ENCODE measurements at places on chromosomes 12 and 14. TPM values are rescaled to one million over a fixed set of nuclear protein-coding genes. Genes with fewer than 3 reads are reported as not detected.

GRCh38 chr12:24960222-24960855 lies 11.4 kb upstream of the BCAT1 start:
- H3K27ac ChIP-seq = no peak overlapping the region
- peaks cover 12% of the 10 kb centered on the region for H3K27me3 ChIP-seq
- no peak overlapping the region for H3K4me3 ChIP-seq
- DNase-seq = no peak
- peaks cover 7% of the 10 kb centered on the region for H3K36me3 ChIP-seq

DNA sequence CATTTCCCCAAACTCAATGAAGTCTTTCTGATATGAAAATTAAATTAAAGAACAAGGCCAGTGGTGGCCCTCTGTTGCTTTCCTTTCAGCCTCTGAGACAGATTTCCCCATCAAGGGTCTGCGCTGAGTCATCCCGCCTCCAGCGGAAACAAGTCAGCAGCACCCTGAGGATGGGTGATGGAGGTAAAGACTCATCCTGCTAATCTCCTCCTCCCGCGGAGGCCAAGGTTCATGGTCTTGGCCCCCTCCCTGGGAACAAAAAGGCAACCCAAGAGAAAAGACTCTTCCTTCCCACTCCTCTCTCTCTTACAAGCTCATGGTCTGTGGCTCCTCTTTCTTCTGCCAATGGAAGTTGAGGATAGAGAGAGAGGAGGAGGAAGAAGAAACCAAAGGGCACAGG lies 9.0 kb upstream of the NUMB start:
- DNase-seq = no peak
- H3K4me3 ChIP-seq = peak overlapping the region; percentile 39
- peak overlapping the region; percentile 76 for H3K27ac ChIP-seq
- H3K27me3 ChIP-seq = no peaks in the 10 kb centered on the region

- peaks cover 37% of the 10 kb centered on the region for H3K4me1 ChIP-seq
- H3K27me3 ChIP-seq = no peaks in the 10 kb centered on the region
- H3K4me3 ChIP-seq = no peak overlapping the region
- peaks cover 21% of the 10 kb centered on the region for H3K36me3 ChIP-seq
Observed at GRCh38 chr14:95133282-95133681, 24.0 kb downstream of the DICER1 start.

DNA sequence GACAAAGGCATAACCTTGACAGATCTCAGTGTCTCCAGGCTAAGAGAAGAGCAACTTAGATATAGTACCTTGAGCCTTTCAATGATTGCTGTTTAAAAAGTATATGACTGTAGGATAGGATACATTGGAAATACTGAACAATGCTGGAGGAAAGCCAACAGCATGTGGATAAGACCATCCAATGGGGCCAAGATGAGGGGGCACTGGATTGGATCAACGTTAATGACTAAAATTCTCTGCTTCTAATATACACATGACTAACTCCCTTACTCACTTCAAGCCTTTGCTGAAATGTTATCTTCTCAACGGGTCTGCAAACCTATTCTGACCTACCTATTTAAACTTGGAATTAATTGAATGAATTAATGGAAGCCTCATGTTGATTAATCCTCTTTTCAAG lies 354.9 kb downstream of the RAD51B start:
- DNase-seq = no peak
- H3K4me3 ChIP-seq = no peak overlapping the region
- H3K36me3 ChIP-seq = peaks cover 4% of the 10 kb centered on the region
- no peaks in the 10 kb centered on the region for H3K4me1 ChIP-seq
- H3K27ac ChIP-seq = no peak overlapping the region

GRCh38 chr12:114875313-114875712 lies 191.3 kb upstream of the TBX3 start:
- H3K36me3 ChIP-seq = no peaks in the 10 kb centered on the region
- H3K4me1 ChIP-seq = no peaks in the 10 kb centered on the region
- no peak overlapping the region for H3K4me3 ChIP-seq
- no peak for DNase-seq
- no peaks in the 10 kb centered on the region for H3K27me3 ChIP-seq

DNA sequence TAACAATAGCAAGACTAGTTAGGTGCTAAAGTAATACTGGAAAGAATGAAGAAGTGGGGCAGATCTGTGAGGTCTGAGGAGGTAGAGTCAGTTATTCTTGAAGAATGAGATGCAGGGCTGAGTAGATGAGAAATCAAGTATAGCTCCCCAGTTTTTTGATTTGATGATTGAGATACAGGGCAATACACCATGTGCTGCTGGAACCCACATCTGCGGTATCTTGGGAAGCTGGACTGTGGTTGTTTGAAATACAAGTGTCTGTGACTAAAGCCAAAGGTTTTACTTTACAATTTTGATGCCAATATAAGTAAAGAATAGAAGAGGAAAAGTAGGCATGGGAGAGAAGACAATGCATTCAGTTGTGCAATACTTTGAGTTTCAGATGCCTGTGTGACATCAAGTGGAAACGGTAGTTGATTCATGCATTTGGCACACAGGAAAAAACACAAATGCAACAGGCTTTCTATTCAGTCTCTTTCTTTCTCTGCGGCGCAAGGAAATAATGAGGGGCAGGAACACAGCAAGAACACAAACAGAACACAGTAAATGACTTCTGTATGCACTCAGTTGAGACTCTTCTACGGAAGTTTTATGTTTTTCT lies 190.2 kb upstream of the SLC38A2 start:
- H3K27ac ChIP-seq = peak overlapping the region; percentile 23
- H3K4me1 ChIP-seq = peaks cover 11% of the 10 kb centered on the region
- H3K27me3 ChIP-seq = no peaks in the 10 kb centered on the region

DNA sequence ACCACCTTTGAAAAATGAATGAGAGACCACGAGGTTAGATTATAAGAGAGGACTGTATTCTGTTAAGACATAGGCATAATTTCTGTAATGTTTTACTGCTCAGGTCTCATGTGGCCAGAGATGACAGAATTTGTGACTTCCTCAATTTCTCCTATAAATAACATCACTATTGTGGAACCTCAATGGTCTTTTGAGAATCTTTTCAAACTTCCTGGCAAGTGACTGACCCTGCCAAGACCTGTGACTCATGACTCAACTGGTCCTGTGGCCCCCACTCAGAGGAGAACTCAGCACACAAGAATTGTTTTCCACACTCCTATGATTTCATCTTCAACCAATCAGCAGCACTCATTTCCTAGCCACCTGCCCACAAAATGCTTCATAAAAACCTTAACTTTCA lies 508.2 kb upstream of the ATP2B1 start:
- DNase-seq = no peak
- H3K27ac ChIP-seq = no peak overlapping the region
- no peaks in the 10 kb centered on the region for H3K4me1 ChIP-seq

DNA sequence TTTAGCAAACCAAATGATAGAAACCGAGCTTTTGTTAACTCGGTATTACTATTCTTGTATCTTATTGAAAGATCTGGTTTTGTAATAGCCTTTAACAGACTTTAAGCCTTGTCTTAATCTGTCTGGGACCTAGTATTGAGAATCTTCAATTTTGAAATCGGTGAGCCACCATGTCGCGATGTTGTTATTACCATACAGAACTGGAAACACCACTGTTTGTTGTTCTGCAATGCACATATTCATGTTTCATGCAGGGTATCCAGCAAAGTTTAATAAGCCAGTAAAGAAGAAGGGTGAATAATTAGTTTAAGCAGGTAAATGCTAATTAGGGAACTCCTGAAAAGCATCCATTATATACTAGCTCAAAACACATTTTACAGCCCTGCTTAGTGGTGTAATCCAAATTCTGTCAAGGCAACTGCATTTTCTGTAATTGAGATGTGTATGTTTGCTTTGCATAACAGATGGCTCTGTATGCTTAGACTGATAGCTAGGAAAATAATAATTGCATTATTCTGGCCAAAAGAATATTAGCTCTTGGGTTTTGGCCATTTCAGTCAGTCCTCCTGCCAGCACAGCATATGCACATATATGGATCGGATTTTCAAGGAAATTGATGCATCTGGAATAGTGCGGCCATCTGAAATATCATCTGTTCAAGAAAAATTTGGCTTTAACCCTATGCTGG lies 389.2 kb downstream of the EGLN3 start:
- no peaks in the 10 kb centered on the region for H3K36me3 ChIP-seq
- H3K4me1 ChIP-seq = no peaks in the 10 kb centered on the region
- no peak overlapping the region for H3K4me3 ChIP-seq
- no peaks in the 10 kb centered on the region for H3K27me3 ChIP-seq
- no peak for DNase-seq
- H3K27ac ChIP-seq = no peak overlapping the region

- no peak overlapping the region for H3K27ac ChIP-seq
- H3K4me1 ChIP-seq = peaks cover 11% of the 10 kb centered on the region
- H3K36me3 ChIP-seq = no peaks in the 10 kb centered on the region
Observed at GRCh38 chr12:109592195-109592904, 18.8 kb downstream of the MVK start.

DNA sequence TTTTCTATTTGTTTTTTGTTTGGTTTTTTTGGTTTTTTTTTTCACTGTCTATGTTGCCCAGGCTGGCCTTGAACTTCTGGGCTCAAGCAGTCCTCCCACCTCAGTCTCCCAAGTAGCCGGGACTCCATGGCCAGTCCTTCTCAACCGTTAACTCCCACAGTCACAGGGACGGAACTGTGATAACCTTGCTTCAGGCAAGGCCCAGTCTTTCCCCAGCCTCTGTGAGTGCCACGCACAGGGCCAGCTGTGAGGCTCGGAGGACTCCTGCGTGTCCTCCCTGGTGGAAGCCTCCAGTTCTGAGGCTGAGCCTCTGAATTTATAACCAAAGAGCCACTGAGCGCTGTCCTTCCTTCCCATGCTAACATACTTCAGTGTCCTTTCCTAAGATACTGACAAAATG lies 23.7 kb downstream of the PSMC1 start:
- no peaks in the 10 kb centered on the region for H3K36me3 ChIP-seq
- no peak overlapping the region for H3K27ac ChIP-seq
- no peak for DNase-seq

- H3K27ac ChIP-seq = no peak overlapping the region
- peaks cover 18% of the 10 kb centered on the region for H3K27me3 ChIP-seq
- no peak overlapping the region for H3K4me3 ChIP-seq
- H3K36me3 ChIP-seq = no peaks in the 10 kb centered on the region
Observed at GRCh38 chr14:99036611-99037293, 235.2 kb downstream of the BCL11B start.

GRCh38 chr14:24705840-24706239 lies 71.8 kb upstream of the GZMB start:
- no peak overlapping the region for H3K27ac ChIP-seq
- DNase-seq = no peak
- H3K4me3 ChIP-seq = no peak overlapping the region
- no peaks in the 10 kb centered on the region for H3K36me3 ChIP-seq
- no peaks in the 10 kb centered on the region for H3K27me3 ChIP-seq

- H3K36me3 ChIP-seq = no peaks in the 10 kb centered on the region
- no peak for DNase-seq
- H3K4me3 ChIP-seq = no peak overlapping the region
Observed at GRCh38 chr12:77940567-77940966, 109.9 kb downstream of the NAV3 start.

- no peaks in the 10 kb centered on the region for H3K27me3 ChIP-seq
- DNase-seq = no peak
- no peak overlapping the region for H3K4me3 ChIP-seq
- H3K36me3 ChIP-seq = no peaks in the 10 kb centered on the region
Observed at GRCh38 chr12:125151284-125151683, 86.0 kb downstream of the AACS start.

- no peak for DNase-seq
- peak overlapping the region; percentile 66 for H3K27ac ChIP-seq
Observed at GRCh38 chr12:4825011-4825858, 84.5 kb upstream of the KCNA1 start.

DNA sequence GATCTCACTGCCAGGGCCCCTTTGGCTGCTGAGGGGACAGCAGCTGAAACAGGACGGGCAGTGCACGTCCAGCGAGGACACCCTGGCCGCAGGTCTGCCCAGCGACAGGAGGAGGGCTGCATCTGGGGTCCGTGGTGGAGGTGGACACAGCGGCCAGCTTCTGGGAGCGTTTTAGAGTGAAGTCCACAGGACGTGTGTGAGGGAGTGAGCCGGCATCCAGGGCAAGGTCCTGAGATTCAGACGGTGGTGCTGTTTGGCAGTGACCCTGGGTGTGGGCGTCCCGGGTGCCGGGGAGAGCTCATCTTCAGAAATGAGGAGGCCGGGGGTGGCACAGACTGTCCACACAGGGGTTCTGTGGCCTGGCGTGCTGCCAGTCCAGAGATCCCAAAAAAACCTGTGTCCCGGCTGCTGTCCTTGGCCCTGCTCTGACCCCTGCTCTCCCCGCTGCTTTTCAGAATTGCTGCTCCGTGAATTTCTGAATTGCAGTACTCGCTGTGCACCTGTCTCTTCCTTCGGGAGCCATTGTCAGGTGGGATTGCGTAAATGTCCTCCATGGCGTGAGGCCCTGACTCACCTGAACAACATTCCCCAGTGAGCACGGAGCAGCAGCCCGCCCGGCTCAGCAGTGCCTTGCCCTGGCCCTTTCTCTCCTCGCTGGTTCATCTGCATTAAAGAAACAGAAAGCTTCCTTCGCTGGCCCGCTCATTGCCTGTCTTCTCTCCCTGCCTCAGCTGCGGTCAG lies 183.5 kb upstream of the C14orf180 start:
- no peak overlapping the region for H3K4me3 ChIP-seq
- peaks cover 9% of the 10 kb centered on the region for H3K36me3 ChIP-seq
- peaks cover 36% of the 10 kb centered on the region for H3K4me1 ChIP-seq
- H3K27ac ChIP-seq = no peak overlapping the region
- no peak for DNase-seq

GRCh38 chr12:108823804-108824203 lies 33.6 kb downstream of the SSH1 start:
- H3K27me3 ChIP-seq = no peaks in the 10 kb centered on the region
- H3K4me1 ChIP-seq = peaks cover 80% of the 10 kb centered on the region
- peak overlapping the region; percentile 39 for H3K4me3 ChIP-seq
- H3K36me3 ChIP-seq = no peaks in the 10 kb centered on the region
- H3K27ac ChIP-seq = peak overlapping the region; percentile 98

- no peak overlapping the region for H3K27ac ChIP-seq
- H3K36me3 ChIP-seq = peaks cover 9% of the 10 kb centered on the region
- DNase-seq = no peak
- H3K27me3 ChIP-seq = no peaks in the 10 kb centered on the region
- no peak overlapping the region for H3K4me3 ChIP-seq
Observed at GRCh38 chr12:76830436-76830835, 48.4 kb downstream of the CSRP2 start.

- peaks cover 11% of the 10 kb centered on the region for H3K36me3 ChIP-seq
- no peaks in the 10 kb centered on the region for H3K27me3 ChIP-seq
- no peak for DNase-seq
- no peak overlapping the region for H3K4me3 ChIP-seq
- no peaks in the 10 kb centered on the region for H3K4me1 ChIP-seq
- no peak overlapping the region for H3K27ac ChIP-seq
Observed at GRCh38 chr14:93239869-93240677, 33.0 kb downstream of the UBR7 start.

Gene CLEC1B
- total RNA-seq = not detected

Gene ACOT4
- total RNA-seq = 0.84 TPM

Gene LRTM2
- total RNA-seq = not detected

Gene GPR162
- total RNA-seq = not detected

Gene RERGL
- not detected for total RNA-seq

Gene TMEM121
- 1.8 TPM for total RNA-seq

Gene TAS2R14
- total RNA-seq = 6.2 TPM

Gene TMEM120B
- 9.7 TPM for total RNA-seq

Gene BBS10
- 4.6 TPM for total RNA-seq

Gene PRDM4
- 36.9 TPM for total RNA-seq

Gene PLBD1
- total RNA-seq = not detected

Gene FOXA1
- total RNA-seq = not detected

Gene LGR5
- not detected for total RNA-seq

Gene GPRC5D
- not detected for total RNA-seq
